ENCODE measurements at places on chromosomes 2 and 18. TPM values are rescaled to one million over a fixed set of nuclear protein-coding genes. Genes with fewer than 3 reads are reported as not detected.

GRCh38 chr2:238868616-238869292, 20.9 kb downstream of the TWIST2 start:
- no peak for DNase-seq

DNA sequence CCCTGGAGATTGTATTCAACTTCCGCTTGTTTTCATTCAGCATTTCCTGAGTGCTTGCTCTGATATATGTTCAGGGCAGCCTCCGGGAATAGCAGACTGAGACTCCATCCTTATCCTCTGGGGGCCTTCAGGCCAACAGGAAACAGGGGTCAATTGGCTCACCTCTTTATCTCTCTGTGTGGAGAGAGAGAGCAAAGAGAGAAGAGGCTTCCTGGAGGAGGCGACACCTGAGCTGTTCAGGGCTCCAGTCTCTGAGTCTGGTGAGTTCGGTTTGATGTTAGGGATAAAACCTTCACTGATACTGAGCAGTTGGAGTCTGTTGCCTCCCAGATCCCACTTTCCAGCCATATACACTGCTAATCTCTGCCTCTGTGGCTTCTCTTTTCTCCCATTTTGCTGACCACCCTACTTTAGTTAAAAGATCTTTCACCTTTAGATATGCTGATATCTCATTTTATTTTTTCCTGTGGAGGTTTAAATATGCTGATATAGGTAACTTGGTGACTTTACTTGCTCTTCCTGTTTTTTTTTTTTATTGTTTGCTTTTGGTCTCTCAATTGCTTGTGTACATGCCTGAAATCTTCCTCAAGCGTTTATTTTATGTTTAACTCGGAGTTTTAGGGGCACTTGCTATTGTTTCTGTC, 56.9 kb downstream of the KCNS3 start:
- no peak for DNase-seq

DNA sequence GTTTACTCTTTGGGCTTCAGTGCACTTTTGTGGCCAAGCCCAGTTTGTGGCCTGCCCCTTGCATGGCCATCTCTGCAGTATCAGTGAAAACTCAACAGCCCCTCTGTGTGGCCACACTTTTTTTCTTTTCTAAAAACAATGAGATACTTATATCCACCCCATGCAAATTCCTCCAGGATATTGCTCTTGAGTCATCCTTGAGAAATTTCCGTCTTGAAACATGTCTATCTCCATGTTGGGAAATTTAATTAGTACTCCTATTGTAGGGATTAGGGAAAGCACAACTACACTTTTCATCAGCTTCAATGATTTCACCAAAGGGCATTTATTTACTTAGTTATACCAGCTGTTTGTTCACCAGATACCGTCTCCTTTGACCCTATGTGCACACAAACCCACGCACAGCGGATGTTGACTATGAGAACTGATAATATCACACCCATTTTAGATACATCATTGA, 993.1 kb downstream of the TSN start:
- DNase-seq = no peak

DNA sequence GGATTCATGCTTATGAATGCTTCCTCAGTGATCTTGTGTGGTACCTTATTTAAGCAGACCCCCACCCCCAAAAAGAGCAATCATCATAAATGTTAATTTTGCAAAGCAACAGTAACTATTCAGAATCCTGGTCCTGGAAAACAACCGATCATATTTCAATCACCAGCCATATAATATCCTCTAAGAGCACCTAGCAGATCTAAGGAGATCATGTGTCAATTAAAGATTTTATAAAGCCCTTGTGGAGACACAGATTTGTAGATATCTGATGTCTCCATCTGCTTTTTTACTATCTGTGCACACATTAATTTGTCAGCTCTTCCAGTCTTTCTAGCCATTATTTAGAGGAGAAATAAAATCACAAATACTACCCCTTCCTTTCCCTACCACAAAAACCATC, 423.7 kb downstream of the TGIF1 start:
- DNase-seq = no peak

GRCh38 chr2:67516362-67516761, 119.2 kb downstream of the ETAA1 start:
- DNase-seq = no peak

- DNase-seq = no peak
Observed at GRCh38 chr18:9048236-9048635, 54.3 kb upstream of the NDUFV2 start.

DNA sequence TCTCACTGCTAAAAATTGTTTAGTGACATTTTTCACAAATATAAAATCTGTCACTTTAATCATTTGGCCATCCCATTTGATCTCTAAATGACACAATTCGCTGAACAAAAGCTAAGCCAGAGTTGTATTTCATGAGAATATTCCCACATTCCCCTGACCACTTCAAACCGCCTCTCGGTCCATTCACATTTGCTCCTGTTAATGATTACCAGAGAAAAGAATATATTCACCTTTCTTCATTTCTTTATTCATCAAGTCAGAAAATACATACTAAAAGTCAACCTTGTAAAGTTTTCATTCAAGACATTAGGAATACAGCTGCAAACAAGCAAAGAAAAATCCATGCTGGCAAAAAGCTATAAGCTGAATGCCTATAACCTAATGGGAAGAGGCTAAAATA, 225.5 kb downstream of the DOK6 start:
- no peak for DNase-seq

DNA sequence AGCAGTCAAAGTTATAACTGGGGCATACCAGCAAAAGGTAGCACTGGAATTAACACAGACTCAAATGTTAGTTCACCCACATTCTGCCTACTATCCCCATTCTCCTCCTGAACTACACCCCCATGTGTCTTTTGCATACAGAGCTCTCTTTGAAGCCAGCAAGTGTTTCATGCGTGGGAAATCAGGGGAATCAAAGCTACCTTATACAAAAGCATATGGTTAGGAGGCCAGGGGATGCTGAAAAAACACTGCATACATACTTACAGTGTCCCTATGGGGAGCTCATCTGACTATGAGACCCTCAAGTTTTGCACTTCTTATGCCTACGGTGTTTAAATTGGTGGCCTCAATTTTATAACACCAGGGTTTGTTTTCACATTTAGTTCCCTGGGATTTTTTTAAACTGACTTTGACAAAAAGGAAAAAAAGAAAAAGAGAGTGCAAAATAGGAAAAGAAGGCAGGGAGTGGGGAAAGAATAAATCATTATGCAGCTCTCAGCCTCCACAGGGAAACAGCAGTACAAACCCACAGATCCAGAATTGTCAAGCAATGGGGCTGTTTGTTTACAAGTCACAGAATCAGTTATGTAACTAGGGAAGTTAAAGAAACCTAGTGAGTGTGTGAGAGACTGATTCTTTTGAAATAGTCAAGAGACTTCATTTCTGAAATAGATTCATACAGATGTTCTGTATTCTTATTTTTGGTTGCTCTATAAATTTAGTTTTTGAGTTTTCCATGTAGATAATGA, 20.1 kb upstream of the PPP3R1 start:
- DNase-seq = no peak

DNA sequence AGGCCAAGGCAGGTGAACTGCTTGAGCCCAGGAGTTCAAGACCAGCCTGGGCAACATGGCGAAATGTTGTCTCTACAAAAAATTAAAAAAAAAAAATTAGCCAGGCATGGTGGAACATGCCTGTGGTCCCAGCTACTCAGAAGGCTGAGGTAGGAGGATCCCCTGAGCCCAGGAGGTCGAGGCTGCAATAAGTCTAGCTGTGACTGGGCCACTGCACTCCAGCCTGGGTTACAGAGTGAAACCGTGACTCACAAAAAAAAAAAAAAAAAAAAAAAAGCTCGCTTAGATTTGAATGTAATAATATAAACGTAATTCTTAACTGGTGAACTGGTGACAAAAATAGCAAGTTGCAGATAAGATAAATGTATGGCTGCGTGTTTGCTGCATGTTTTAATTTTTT, 56.5 kb downstream of the TFCP2L1 start:
- DNase-seq = no peak

DNA sequence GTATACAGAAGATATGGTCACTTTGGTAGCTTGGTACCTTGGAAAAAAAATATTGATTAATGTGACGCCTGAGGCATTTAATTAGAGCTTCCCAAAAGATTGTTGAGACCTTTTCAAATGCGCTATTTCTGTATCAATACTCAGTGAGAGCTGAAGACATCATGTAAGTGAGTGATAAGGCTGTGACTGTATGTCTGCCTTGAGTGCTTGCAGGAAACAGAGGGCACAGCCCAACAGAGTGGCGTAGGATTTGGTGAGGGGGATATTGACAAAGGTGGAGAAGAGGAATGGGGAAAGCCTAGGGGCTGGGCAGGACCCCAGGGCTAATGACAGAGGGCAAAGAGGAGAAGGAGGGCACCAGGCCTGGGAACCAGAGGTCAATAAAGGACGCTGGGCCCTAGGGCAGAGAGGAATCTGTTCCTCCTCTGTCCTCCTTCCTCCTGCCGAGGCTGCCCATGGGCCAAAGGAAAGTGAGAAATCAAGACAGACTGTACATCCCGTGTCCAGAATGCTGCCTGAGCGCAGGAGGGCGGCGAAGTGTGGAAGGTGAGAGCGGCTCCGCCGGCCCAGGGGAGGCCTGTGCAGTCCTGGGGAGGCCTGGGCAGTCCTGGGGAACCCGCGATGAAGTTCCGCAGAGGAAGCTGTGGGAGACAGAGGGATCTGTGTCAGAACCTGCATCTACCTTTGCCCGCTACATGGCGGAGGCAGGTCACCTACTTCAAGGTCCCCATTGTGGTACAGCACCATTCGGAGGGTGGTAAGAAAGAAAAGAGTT, 228.6 kb upstream of the PIEZO2 start:
- no peak for DNase-seq

DNA sequence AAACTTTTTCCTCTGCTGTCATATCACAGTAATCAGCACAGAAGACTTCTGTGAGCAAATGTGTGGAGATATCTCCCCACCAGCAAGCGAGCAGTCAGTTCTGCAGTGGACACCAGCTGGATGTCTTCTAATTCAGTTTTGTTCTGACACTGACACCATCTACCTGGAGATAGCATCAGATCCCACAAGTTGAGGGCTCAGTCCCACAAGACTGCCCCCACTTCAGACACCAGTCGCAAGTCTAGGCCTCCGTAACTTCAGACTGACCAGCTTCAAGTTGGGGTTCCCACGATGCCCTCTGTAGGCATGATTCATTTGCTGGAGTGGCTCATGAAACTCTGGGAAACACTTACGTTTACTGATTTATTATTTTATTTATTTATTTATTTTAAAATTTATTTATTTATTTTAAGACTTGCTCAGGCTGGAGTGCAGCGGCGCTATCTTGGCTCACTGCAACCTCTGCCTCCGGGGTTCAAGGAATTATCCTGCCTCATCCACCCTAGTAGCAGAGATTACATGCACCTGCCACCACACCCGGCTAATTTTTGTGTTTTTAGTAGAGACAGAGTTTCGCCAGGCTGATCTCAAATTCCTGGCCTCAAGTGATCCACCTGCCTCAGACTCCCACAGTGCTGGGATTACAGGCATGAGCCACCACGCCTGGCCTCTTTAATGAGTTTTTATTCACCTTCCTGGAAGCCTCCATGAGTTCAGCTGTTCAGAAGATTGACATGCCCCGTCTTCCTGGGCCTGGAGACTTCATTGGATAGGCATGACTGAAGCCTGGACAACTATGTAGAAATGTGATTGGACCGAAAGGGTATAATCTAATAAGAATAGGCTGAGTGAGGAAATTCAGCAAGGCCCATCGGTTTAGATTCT, 55.7 kb downstream of the PAPOLG start:
- no peak for DNase-seq

- DNase-seq = no peak
Observed at GRCh38 chr2:10237392-10238321, 65.0 kb upstream of the HPCAL1 start.

DNA sequence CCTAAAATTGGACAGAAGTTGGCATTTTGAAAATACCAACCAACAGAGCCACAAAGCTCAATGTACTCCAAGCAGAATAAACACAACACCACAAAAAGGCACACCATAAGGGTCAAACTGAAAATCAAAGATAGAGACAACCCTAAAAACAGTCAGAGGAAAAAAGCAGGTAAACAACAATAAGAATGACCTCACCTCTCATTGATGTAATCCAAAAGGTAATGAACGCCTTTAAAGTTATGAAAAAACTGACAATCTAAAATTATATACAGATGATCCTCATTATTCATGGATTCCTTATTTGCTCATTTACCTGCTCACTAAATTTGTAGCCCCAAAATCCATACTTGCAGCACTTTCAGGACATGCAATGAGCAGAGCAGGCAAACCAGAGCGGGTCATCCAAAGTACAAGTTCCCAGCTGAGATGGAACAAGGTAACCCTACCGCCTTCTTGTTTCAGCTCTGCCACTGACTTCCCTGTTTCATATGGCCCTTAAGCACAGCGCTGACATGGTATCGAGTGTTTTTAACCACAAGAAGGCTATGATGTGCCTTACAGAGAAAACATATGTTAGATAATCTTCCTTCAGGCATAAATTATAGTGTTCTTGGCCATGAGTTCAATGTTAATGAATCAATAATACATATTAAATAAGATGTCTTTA, 17.0 kb downstream of the RTN4 start:
- DNase-seq = no peak

DNA sequence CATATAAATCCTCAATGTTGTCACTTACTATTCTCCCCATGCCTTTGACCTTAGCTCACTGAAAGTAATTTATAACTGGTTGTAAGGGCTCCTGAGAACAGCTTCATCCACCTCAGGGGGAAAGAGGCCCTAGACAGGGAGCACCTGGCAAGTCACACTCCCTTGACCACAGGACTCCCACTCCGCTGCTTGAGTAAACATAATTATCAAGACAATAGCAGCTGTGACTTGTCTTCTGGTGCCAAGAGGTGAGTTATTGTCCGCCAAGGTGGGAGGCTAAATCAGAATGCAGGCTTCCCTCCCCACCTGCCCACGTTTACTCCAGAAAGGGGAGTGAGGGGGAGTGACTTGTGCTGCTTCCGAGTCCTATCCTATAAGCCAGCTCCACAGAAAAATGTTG, 230.6 kb upstream of the LRATD1 start:
- no peak for DNase-seq

DNA sequence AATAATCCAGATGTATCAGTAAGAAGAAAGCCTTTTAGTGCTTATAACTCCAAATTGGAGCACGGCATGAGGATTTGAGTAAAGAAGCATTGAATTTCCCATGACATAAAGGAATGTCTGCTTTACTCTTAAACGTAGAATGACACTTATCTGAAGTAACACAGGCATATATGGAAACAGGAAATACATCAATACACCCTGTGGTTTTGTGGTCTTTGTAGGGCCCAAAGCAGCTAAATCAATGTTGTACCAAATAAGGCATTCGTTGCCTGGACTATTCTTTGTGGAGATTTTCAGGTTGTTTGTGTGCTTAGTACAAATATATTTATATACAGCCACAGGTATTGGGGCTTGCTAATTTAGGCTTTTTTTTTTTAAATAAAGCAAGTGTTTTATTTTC, 660.5 kb downstream of the LRRTM4 start:
- no peak for DNase-seq

SNORC gene
- total RNA-seq = 1.9 TPM

ANXA4 gene
- 76.6 TPM for total RNA-seq

ZNF396 gene
- 1.9 TPM for total RNA-seq

ANKRD30B gene
- total RNA-seq = not detected

HOXD12 gene
- total RNA-seq = not detected

DSC2 gene
- total RNA-seq = 1.6 TPM

Data from osteocyte (in vitro differentiated cells).